ENCODE measurements at places on chromosomes 11 and 22.

- no peaks in the 10 kb centered on the region for H3K4me1 ChIP-seq
- no peak overlapping the region for H3K27ac ChIP-seq
- no peaks in the 10 kb centered on the region for H3K27me3 ChIP-seq
These were observed 35.8 kb downstream of the DGCR2 start for GRCh38 chr22:19086417-19086816.

DNA sequence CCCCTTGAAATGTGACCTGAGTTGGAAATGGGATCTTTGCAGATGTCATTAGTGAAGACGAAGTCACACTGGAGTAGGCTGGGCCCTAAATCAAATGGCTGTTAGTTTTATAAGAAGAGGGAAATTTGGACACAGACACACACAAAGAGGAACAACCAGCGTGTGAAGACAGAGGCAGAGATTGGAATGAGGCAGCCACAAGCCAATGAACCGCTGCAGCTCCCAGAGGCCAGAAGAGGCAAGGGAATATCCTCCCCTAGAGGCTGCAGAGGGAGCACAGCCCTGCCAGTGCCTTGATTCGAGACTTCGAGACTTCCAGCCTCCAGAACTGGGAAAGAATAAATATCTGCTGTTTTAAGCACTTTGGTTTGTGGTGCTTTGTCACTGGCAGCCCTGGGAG, 484.5 kb downstream of the MN1 start:
- H3K27ac ChIP-seq: no peak overlapping the region
- no peak overlapping the region for H3K4me3 ChIP-seq
- H3K4me1 ChIP-seq: peaks cover 13% of the 10 kb centered on the region

- H3K27ac ChIP-seq: no peak overlapping the region
- no peak overlapping the region for H3K4me3 ChIP-seq
- no peaks in the 10 kb centered on the region for H3K27me3 ChIP-seq
- no peak for DNase-seq
These were observed 65.4 kb upstream of the CHRM4 start for GRCh38 chr11:46457021-46457420.

DNA sequence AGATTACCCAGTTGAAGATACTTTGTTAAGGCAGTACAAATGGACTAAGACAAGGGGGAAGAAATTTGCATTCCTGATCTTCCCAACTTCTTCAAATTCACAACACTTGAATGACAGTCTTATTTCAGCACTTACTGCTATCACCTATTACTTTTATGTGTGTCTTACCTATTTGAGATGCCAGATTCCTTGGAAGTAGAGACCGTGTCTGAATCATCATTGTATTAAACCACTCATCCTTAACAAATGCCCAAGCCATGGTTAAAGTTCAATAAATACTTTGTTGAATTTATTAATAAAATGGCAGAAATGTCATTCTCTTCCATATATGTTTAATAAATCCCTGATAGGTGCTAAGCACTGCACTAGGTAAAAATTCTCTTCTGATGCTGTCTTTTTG, 18.3 kb downstream of the SC5D start:
- H3K4me1 ChIP-seq: no peaks in the 10 kb centered on the region
- no peak for DNase-seq
- no peaks in the 10 kb centered on the region for H3K36me3 ChIP-seq
- H3K4me3 ChIP-seq: no peak overlapping the region

DNA sequence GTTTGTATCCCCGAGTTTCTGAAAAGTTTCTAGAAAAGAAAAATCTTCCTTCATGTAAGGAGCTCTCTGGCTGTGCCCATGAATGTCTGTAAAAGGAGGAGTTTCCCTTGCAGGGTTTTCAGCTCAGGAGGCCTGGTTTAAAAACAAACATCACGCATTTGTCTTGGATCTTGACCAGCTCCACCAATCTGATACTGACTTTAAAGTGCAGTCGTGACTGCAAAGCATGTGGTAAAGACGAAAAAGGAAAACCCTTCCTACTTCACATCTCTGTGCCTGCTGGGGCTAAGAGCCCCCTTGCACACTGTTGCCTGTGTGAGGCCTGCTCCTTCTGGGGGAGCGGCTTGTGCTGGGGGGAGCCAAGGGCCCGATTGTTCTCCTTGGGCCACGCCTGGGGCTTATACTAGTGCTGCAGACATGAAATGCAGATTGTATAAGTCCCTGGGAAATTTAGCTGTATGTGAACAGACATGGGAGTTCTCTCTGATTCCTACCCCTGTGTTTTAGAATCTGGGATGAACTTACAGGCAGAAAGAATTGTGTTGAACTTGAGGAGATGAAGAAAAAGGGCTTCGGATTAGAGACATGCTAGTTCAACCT, 62.1 kb downstream of the ADAMTS15 start:
- no peaks in the 10 kb centered on the region for H3K27me3 ChIP-seq
- no peaks in the 10 kb centered on the region for H3K36me3 ChIP-seq
- no peak for DNase-seq
- peak overlapping the region; percentile 73 for H3K27ac ChIP-seq
- H3K4me3 ChIP-seq: no peak overlapping the region
- peaks cover 6% of the 10 kb centered on the region for H3K4me1 ChIP-seq

DNA sequence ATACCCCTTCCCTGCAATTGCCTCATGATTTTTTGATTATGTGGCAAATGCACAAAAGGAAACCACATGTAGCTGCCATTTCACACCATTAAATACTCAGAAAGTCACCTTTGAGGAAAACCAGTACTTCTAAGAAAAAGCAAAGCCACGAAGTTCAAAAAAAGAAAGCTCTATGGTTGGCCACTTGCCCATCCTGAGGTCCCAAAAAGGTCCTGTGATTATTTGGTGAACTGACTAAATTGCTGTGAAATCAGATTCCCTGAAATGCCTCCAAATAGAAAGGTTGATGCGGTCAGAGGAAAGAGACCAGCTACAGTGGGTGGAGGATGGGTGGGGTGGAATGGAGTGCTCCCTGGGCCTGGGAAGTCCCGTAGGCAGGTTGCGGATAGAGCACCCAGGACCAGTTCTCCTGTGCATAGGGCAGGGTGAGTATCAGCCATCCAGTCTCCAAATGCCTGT, 26.9 kb downstream of the MRPL16 start:
- no peak for DNase-seq
- no peaks in the 10 kb centered on the region for H3K4me1 ChIP-seq
- H3K36me3 ChIP-seq: no peaks in the 10 kb centered on the region
- H3K27me3 ChIP-seq: no peaks in the 10 kb centered on the region
- H3K4me3 ChIP-seq: no peak overlapping the region

- no peaks in the 10 kb centered on the region for H3K4me1 ChIP-seq
- no peaks in the 10 kb centered on the region for H3K36me3 ChIP-seq
- H3K27ac ChIP-seq: no peak overlapping the region
- H3K4me3 ChIP-seq: no peak overlapping the region
- H3K27me3 ChIP-seq: no peaks in the 10 kb centered on the region
These were observed 157.1 kb downstream of the CADM1 start for GRCh38 chr11:115347106-115347505.

- DNase-seq: no peak
- H3K4me3 ChIP-seq: no peak overlapping the region
- no peak overlapping the region for H3K27ac ChIP-seq
- H3K36me3 ChIP-seq: no peaks in the 10 kb centered on the region
- no peaks in the 10 kb centered on the region for H3K27me3 ChIP-seq
- peaks cover 2% of the 10 kb centered on the region for H3K4me1 ChIP-seq
These were observed 139.5 kb downstream of the WNT7B start for GRCh38 chr22:45837508-45837907.

- DNase-seq: no peak
- H3K4me1 ChIP-seq: no peaks in the 10 kb centered on the region
- H3K4me3 ChIP-seq: no peak overlapping the region
These were observed 236.2 kb downstream of the C11orf87 start for GRCh38 chr11:109658190-109658589.

DNA sequence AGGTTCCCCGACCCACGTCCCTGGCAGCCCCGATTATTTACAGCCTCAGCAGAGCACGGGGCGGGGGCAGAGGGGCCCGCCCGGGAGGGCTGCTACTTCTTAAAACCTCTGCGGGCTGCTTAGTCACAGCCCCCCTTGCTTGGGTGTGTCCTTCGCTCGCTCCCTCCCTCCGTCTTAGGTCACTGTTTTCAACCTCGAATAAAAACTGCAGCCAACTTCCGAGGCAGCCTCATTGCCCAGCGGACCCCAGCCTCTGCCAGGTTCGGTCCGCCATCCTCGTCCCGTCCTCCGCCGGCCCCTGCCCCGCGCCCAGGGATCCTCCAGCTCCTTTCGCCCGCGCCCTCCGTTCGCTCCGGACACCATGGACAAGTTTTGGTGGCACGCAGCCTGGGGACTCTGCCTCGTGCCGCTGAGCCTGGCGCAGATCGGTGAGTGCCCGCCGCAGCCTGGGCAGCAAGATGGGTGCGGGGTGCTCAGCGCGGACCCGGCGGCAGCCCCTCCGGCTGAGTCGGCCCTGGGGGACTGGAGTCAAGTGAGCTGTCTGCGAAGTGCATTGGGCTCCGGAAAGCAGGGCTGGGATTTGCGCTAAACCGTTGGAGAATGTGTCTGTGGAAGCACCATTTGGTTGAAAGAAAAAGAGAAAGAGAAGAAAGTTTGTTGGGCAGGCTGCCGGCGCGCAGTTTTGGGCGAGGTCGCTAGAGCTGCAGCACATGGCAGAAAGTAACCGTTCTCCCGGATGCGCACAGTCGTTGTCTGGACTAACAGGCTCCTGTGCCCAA, at the start of gene CD44:
Gene CD44, plus strand, starts transcription at position 229 of the 779 bp plus-strand sequence. Its CDS starts 133 bp downstream, at position 362.
- peaks cover 4% of the 10 kb centered on the region for H3K4me1 ChIP-seq
- H3K27ac ChIP-seq: peak within 1 kb of the TSS; percentile 49
- no peaks in the 10 kb centered on the region for H3K27me3 ChIP-seq
- peak within 1 kb of the TSS; percentile 88 for H3K4me3 ChIP-seq
- H3K36me3 ChIP-seq: no peaks in the 10 kb centered on the region

DNA sequence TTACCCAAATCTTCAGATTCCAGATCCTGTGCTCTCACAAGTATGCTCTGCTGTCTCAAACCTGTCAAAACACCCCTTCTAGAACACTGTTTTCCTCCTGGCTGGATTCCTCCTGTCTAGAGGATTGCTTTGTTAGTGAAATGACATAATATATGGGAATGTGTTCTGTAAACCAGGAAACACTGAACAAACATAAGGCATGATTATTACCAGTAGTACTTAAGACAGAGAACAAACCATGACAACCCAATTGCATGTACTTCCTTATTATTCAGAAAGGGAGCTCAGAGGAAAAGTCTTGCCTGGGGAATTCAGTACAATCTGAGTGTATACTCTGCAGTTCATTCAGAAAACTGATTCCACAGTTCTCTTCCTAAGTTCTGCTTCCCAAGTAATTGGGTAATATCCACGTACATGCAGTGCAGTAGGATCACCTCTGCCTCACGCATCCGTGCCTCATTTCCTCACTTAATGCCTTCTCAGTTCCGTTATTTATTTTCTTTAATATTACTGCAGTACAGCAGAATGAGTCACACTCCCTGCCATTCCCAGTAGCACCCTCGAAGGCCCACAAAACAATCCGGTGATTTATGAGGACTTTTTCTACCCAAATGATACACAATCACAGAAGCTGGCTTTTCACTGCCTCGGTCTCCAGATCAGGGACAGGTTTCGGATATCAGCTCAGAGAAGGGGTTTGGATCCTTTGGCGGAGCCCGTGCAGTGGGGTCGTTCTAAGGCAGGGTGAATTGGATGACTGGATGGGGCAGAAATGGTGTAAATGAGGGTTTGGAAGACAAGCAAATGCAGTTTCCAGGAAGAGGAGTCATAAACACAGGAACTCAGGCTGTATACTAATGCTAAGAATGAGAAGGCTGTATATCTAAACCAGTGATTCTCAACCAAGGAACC, 896.9 kb downstream of the KCNA4 start:
- H3K36me3 ChIP-seq: no peaks in the 10 kb centered on the region
- H3K4me1 ChIP-seq: no peaks in the 10 kb centered on the region
- no peak overlapping the region for H3K27ac ChIP-seq
- no peaks in the 10 kb centered on the region for H3K27me3 ChIP-seq
- no peak for DNase-seq
- no peak overlapping the region for H3K4me3 ChIP-seq

DNA sequence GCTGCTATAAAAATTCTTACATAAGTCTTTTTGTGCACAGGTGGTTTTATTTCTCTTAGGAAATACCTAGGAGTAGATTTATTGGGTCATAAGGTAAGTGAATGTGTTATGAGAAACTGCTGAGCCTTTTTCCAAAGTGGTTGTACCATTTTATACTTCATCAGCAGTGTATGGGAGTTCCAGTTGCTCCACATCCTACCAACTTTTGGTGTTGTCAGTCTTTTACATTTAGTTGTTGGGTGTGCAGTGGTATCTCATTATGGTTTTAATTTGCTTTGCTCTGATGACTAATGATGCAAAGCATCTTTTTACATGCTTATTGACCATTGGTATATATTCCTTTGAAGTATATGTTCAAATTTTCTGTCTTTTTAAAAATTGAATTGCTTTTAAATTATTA, 3.1 kb downstream of the CAT start:
- no peaks in the 10 kb centered on the region for H3K36me3 ChIP-seq
- H3K27ac ChIP-seq: no peak overlapping the region
- H3K4me1 ChIP-seq: peaks cover 8% of the 10 kb centered on the region
- no peaks in the 10 kb centered on the region for H3K27me3 ChIP-seq

DNA sequence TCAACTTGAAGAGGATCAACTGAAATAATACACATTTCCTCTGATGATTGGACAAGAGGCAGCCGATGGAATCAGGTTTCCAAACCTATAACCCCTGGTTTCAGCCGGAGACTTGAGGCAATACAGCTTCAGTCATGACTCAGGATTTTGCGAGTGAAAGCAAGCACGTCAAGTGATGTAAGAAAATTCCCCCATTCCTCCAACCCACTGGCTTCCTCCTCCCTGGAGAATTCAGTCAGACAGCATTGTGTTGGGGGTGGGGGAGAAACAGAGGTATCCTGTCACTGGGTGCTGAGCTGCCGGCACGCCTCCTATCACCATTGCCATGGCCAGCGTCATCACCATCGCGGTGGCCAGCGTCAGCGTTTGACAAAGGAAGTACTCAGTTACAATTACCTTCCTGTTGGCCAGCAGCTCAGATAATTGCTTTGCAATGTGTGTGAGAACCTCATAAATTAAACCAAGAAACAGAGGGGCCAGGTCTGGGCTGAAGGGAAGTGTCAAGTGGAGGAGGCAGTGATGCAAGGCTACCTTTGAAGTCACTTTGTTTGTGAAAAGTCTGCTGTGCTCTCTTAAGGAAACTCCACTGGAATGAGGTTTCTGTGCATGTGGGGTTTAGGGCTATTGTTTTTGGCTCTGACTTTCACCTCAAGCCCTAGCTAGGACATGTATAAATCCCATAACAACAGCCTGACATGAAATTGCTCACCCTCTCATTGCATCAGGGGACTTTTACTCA, 50.2 kb downstream of the LIF start:
- peaks cover 9% of the 10 kb centered on the region for H3K4me1 ChIP-seq
- H3K36me3 ChIP-seq: no peaks in the 10 kb centered on the region
- no peak overlapping the region for H3K4me3 ChIP-seq
- H3K27ac ChIP-seq: peak overlapping the region; percentile 62

Data from ovary (tissue), 10 donors.